Activated CD8-positive, alpha-beta T cell treated with anti-CD3 and anti-CD28 coated beads, Interleukin-2, amount 10 ng/mL, durations not matched to agents 7 days and 5 days (primary cell): ENCODE measurements at places on chromosomes 7 and 10. TPM values are rescaled to one million over a fixed set of nuclear protein-coding genes. Genes with fewer than 3 reads are reported as not detected.
A peak's percentile ranks its signal among the peaks of the same experiment; 100 is the strongest.

- H3K36me3 ChIP-seq = no peaks in the 10 kb centered on the region
- peaks cover 6% of the 10 kb centered on the region for H3K27me3 ChIP-seq
- no peak for DNase-seq
Observed at GRCh38 chr7:116706668-116707126, 34.7 kb downstream of the MET start.

GRCh38 chr10:100655760-100656421, 89.5 kb upstream of the PAX2 start:
- no peak overlapping the region for H3K27ac ChIP-seq
- H3K4me1 ChIP-seq = peaks cover 27% of the 10 kb centered on the region
- H3K27me3 ChIP-seq = peaks cover 72% of the 10 kb centered on the region
- peaks cover 10% of the 10 kb centered on the region for H3K36me3 ChIP-seq
- peak; percentile 24 for DNase-seq

- no peak overlapping the region for H3K4me3 ChIP-seq
- no peaks in the 10 kb centered on the region for H3K36me3 ChIP-seq
- peaks cover 2% of the 10 kb centered on the region for H3K4me1 ChIP-seq
Observed at GRCh38 chr10:27558612-27559020, 54.5 kb downstream of the RAB18 start.

- peaks cover 25% of the 10 kb centered on the region for H3K4me1 ChIP-seq
- H3K4me3 ChIP-seq = no peak overlapping the region
- H3K27me3 ChIP-seq = no peaks in the 10 kb centered on the region
Observed at GRCh38 chr7:55966851-55967250, 2.5 kb downstream of the NIPSNAP2 start.

DNA sequence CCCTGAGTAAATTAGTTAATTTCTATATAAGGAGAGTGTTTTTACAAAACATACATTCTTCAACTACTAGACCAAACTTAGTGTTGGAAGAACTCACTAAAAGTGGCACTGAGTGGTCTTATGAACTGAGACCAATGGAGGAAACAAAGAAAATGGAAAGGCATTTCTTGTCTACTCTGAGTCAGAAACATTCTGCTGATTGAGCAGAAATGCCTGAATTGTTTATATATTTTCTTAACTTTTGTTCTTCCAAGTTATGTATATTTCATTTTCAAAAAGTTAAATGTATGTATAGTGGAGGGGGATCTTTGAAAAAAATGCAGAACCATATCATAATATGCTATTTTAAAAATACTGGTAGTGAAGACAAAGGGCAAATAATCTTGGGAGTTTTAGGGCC, 320.7 kb downstream of the HGF start:
- no peak for DNase-seq
- no peak overlapping the region for H3K27ac ChIP-seq
- no peaks in the 10 kb centered on the region for H3K4me1 ChIP-seq
- no peak overlapping the region for H3K4me3 ChIP-seq
- H3K36me3 ChIP-seq = no peaks in the 10 kb centered on the region

DNA sequence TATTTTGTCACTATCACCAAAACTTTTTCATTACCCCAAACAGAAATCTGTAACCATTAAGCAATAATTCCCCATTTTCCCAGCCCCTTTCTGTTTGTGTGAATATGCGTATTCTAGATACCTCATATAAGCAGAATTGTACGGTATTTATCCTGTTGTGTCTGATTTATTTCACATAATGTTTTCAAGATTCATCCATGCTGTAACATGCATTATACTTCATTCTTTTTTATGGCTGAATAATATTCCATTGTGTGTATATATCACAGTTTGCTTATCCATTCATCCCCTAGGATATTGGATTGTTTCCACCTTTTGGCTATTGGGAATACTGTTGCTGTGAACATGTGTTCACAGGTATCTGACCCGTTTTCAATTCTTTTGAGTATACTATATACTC, 26.5 kb downstream of the GALNT11 start:
- H3K27me3 ChIP-seq = no peaks in the 10 kb centered on the region
- no peaks in the 10 kb centered on the region for H3K4me1 ChIP-seq
- no peak overlapping the region for H3K4me3 ChIP-seq
- H3K36me3 ChIP-seq = peaks cover 2% of the 10 kb centered on the region

TSPAN15 gene
- 3.8 TPM for total RNA-seq
